ENCODE measurements at places on chromosomes 4 and X.

GRCh38 chr4:38101563-38101962, 141.4 kb downstream of the PTTG2 start:
- H3K27me3 ChIP-seq = no peaks in the 10 kb centered on the region
- H3K4me3 ChIP-seq = no peak overlapping the region
- DNase-seq = no peak
- H3K27ac ChIP-seq = no peak overlapping the region
- peaks cover 29% of the 10 kb centered on the region for H3K36me3 ChIP-seq

GRCh38 chr4:85607624-85608023, 132.7 kb downstream of the ARHGAP24 start:
- no peak overlapping the region for H3K4me3 ChIP-seq
- H3K27me3 ChIP-seq = no peaks in the 10 kb centered on the region
- H3K36me3 ChIP-seq = no peaks in the 10 kb centered on the region
- no peak overlapping the region for H3K27ac ChIP-seq
- DNase-seq = no peak

DNA sequence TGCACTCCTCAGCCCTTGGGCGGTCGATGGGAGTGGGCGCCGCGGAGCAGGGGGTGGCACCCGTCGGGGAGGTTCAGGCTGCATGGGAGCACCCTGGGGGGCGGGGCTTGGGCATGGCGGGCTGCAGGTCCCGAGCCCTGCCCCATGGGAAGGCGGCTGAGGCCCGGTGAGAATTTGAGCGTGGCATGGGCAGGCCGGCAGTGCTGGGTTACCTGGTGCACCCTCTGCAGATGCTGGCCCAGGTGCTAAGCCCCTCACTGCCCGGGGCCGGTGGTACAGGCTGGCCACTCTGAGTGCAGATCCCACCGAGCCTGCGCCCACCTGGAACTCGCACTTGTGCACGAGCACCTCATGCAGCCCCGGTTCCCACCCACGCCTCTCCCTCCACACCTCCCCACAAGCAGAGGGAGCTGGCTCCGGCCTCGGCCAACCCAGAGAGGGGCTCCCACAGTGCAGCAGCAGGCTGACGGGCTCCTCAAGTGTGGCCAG, 556.3 kb downstream of the GALNTL6 start:
- no peaks in the 10 kb centered on the region for H3K4me1 ChIP-seq
- no peaks in the 10 kb centered on the region for H3K27me3 ChIP-seq
- DNase-seq = no peak
- peaks cover 12% of the 10 kb centered on the region for H3K36me3 ChIP-seq
- no peak overlapping the region for H3K27ac ChIP-seq
- H3K4me3 ChIP-seq = no peak overlapping the region

DNA sequence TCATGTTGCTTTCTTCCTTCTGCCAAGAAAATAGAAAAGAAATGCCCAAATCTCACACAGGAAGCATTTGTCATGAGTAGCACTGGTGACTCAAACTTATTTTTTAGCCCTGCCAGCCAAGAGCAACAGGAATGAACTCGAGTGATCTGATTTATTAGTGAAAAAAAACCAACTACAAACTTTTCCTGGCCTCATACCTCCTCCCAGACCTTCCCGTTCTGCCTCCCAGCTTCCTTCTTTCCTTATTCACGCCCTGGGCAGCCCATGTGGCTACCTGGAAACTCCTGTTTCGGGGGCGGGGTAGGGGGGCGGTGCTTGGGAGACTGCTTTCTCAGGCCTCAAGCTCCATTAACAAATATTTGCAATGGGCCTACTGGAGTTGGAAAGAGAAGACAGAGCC, 178.5 kb downstream of the NHS start:
- peak; percentile 59 for DNase-seq
- no peak overlapping the region for H3K4me3 ChIP-seq
- no peak overlapping the region for H3K27ac ChIP-seq
- no peaks in the 10 kb centered on the region for H3K27me3 ChIP-seq
- H3K4me1 ChIP-seq = peaks cover 1% of the 10 kb centered on the region

DNA sequence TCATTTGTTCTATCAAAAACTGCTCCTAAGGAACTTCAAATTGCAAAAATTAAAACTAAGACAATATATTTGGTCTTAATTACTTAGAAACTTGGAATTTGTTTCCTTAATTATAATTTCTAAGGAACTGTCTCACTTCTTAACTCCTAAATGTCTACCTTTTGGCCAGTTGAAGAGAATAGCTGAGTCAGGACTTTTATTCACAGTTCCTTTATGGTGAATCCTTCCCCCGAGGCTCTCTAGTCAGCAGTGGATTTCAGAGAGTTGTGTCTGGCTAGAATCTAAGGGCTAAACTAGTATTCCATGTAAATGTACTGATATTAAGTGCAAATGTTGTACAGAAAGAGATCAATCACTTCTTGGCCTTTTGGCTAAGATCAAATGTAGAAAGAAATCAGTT, 69.3 kb downstream of the AMMECR1 start:
- no peak overlapping the region for H3K27ac ChIP-seq
- no peaks in the 10 kb centered on the region for H3K27me3 ChIP-seq
- peaks cover 11% of the 10 kb centered on the region for H3K4me1 ChIP-seq
- DNase-seq = no peak
- no peak overlapping the region for H3K4me3 ChIP-seq
